ENCODE measurements at places on chromosomes 6 and 20.

DNA sequence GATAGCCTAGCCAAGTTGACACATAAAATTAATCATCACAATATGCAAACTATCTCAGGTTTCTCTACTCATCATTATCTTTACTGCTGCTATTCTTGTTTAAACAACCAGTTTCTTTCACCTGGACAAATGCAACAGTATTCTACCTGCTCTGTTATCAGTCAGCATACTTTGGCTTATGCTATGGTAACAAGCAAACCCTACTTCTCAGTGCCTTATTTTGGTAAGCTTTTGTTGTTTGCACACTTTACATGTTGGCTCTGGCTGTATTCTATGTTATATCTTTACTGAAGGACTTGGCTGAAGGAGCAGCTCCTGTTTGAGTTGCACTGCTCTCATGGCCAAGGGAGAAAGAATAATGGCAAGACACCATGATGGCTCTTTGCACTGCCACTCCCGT lies 463.1 kb downstream of the EPM2A start:
- DNase-seq = no peak

DNA sequence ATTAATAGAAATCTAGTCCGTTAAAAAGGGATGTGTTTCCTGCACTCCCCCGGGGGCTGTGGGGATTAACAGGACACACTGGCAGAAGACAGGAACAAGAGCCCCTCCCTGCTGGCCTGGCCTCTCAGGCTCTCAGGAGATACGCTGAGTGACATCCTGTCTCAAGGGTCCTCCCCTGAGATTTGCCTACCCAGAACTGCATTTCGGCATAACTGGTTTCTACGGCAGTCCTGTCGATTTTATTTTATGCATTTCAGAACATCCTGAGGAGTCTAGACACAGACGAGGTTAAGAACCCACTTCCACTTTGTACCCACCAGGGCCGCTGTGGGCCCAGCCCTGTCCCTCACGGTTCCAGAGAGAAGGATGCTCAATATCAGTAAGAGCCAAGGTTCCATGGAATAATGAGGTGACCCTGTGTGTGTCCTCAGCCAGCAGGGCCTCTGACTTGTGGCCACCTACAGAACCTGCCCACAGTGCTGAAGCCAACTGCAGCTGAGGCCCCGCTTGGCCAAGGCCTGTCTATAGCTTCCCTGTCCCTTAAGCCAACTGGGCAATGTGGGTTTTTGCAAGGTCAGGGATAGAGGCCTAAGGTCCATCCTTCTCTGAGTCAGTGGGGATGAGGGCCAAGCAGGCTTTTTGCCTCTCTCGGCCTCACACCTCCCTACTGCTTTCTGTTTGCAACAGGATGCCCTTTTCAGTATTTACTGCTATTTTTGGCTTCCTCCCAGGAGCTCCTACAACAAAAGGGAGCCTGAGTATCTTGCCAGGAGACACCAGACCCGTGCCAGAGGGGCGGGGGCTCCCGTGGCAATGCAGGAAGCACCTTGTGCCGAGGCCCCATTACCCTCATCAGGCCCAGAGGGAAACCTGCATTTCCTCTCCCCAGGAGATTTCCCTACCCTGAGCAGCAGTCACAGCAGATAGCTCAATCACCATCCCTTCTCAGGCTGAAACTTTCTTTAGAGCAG lies 14.7 kb downstream of the UQCC2 start:
- DNase-seq = no peak

GRCh38 chr6:8322659-8323058 lies 112.7 kb downstream of the SLC35B3 start:
- DNase-seq = no peak

DNA sequence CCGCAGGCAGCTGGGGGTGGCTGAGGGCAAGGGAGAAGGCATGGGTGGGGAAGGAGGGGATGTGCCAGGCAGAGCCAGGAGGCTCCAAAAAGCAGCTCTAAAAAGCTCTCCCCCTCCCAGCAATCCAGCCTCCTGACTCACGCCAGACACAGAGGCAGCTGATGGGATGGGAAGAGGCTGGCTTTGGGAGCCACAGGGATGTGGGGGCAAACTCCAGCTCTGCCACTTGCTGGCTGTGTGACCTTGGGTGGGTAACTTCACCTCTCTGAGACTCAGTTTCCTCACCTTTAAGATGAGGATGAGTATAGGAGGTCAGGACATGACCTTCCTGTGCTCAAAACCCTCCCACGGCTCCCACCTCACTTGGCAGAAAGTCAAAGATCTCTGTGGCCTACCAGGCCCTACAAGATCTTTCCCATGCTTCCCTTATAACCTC lies 148.9 kb downstream of the CEBPB start:
- no peak for DNase-seq

- no peak for DNase-seq
These were observed at the start of gene AKAP12 for GRCh38 chr6:151239603-151240035. Gene AKAP12, plus strand, starts transcription at chr6:151239967. Its CDS starts 596 bp downstream, at chr6:151240563.

DNA sequence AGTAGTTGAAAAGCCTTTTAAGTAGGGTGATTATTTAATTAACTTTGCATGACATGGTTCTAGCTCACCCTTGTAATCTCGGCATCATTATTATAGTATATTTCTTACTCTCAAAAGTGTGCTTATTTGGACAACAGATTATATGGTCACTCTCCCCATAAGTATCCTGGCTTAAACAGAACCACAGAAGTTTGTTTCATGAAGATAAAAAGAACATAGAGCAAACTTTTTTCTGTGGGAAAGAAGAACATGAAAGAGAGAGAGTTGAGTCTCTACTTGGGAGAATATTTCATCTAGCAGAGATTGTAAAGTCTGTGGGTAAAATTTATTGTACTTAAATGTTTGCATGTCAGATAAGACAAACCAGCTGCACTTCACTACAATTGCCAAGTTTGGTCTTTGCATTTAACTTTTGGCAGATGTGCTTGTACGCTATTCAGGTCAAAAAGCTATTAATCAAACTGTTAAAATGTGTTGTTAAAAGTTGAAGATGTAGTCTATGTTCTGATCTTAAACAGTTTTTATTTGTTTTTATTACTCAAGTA lies 33.4 kb upstream of the PRIM2 start:
- peak; percentile 13 for DNase-seq

- peak; percentile 51 for DNase-seq
These were observed 8.2 kb downstream of the CYB5R4 start for GRCh38 chr6:83867527-83868161.

DNA sequence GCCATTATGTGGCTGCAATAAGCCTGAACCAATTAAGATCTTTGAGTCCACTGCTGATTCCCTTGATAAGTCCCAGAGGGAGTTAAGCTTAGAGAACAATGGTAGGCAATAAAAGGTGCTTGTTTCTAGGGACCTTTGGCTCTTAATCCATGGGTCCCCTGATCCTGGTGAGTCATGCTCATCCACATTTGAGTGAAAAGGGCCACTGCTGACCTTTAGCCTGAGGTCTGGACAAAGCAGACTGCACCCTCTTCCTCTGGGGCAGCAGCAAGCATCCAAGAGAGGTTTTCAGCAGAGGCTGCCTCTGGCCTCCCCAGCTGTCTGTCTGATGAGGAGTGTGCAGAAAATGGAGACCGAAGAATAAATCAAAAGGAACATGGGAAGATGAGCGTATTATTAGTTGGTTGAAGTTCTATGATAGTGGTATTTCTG lies 16.1 kb upstream of the SCGN start:
- DNase-seq = no peak

All from OCI-M1 (cell line).